ENCODE measurements at places on chromosomes 7 and 10. TPM values are rescaled to one million over a fixed set of nuclear protein-coding genes. Genes with fewer than 3 reads are reported as not detected.

DNA sequence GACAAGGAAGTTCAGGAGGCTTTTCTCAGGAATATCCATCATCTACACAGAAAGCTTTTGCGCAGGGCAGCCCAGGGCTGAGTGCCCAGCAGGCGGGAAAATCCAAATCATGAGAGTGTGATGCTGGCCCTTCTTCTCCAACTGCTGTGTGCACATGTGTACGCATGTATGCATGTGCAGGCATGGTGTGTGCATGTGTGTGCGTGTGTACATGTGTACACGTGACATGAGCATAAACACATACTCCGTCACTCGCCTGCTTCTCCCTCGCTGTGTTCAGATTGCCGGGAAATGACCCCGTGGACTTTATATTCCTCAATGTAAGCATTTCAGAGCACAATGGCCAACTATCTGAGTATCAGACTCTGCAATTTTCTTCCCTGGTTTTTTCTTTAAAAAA is 85.1 kb downstream of the PRPF18 start:
- DNase-seq = no peak

DNA sequence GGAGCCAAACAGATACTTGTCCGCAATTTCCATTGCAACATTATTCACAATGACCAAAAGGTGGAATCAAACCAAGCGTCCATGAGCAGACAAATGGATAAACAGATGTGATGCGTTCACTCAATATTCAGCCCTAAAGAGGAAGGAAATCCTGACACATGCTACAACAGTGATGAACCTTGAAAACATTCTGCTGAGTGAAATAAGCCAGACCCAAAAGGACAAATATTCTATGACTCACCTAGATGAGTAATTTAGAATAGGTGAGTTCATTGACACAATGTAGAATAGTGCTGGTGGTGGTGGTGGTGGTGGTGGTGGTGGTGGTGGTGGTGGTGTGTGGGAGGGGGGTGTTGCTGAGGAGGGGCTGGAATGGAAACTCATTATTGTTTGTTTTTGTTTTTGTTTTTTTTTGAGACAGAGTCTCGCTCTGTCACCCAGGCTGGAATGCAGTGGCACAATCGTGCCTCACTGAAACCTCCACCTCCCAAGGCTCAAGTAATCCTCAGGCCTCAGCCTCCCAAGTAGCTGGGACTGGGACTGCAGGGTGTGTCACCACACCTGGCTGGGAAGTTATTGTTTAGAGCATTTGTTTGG is 28.6 kb downstream of the SMKR1 start:
- no peak for DNase-seq

DNA sequence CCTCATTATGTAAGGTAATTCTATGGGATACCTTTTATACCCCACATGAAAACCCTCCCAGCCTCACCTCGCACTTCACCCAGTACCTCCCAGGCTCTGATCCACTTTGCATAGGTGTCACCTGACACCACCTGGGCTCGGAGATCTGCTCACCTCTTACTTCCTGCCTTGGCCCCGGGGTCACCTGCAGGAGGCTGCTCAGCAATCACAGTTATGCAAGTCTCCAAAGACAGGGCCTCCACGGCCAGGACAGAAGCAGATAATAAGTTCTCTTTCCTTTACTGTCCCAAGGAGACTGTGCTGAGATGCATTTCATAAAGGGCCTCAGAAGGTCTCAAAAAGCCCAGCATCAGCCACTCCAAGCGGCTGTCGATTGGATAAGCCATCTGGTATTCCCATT is 112.4 kb upstream of the PPP2R2D start:
- no peak for DNase-seq

DNA sequence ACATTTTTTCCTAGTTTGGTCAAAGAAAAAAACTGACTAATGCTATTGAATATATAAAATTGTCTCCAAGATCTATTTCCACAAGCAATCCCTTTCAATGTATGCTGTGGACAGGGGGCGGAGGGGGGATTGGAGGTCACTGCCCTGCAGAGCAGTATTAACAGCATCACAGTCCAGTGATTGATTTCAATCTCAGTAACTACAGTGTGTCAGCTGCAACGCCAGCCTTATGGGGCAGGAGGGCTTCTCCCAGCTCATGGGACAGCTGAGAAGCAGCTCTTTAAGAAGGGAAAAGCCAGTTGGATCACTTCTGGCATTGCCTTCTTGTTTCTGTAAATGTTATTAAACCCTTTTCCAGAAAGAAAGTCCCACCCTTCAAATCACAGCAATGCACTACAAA is 65.0 kb downstream of the RAPGEF5 start:
- DNase-seq = no peak

- no peak for DNase-seq
Observed at GRCh38 chr7:142598297-142598696, 151.0 kb upstream of the PRSS1 start.

Gene SPDYE2B
- total RNA-seq = not detected
